Motor neuron (in vitro differentiated cells): ENCODE measurements at places on chromosomes 5 and 9. TPM values are rescaled to one million over a fixed set of nuclear protein-coding genes. Genes with fewer than 3 reads are reported as not detected.
A peak's percentile ranks its signal among the peaks of the same experiment; 100 is the strongest.

Gene CCDC69
- 0.16 and 0.23 TPM in 2 replicates for total RNA-seq

- ATAC-seq = no peak
Observed at GRCh38 chr5:71471193-71471592, 15.7 kb downstream of the BDP1 start.

Gene EPB41L4A
- total RNA-seq = 15.9 and 17.5 TPM in 2 replicates

DNA sequence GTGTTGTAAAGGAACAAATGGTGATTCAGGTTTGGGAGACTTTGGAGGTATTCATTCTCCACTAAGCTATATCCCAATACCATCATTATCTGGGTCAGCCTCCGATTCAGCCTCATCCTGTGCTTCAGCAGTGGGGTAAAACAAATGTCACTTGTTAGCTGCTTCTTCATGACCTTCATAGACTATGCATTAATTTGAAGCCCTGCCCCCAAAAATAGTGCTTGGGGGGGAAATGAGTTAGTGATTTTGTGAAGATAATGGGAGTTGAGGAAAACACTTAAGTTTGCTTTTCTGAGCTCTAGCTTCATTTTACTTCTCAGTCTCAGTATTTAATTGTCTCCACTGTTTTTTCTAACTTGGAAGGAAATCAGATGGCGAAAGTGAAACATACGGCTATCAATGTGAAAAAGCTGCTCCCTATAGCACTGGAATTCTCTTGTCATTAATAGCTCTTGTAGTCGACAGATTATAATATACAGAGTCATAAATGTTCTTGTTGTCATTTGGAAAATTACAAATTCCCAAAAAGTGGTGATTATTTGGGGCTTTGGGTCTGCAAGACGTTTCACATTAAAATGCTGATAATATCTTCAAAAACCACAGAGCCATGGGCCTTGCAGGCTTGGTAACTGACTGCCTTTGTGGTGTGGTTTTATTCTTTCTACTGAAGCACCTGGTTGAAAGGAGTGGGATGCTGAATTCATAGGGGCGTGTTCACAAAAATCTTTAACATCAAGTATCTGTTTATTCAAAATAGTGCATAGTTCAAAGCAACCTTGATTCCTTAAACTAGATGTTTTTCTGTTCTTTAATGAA, 40.0 kb downstream of the PIK3R1 start:
- no peak for ATAC-seq

- ATAC-seq = no peak
Observed at GRCh38 chr5:158910782-158911692, 188.7 kb downstream of the EBF1 start.

- ATAC-seq = no peak
Observed at GRCh38 chr5:169197343-169197742, 103.6 kb downstream of the SLIT3 start.

DNA sequence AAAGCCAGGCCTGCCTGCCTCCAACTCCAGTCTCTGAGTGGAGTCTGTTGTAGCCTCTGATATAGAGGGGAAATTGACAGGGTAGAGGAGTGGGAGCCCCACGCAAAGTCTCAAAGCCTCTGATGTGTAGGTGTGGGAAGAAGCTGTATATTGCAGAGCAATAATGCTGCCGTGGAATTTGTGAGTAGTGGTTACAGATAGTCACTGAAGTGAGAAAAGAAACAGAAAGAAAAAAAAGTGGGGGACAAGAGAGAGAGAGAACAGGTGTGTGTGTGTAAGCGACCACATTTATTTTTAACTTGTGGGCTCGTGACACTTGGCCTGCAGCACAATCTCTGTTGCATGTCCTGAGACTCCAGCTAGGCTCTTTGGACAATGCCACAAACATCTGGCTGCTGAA, 227.8 kb downstream of the NSG2 start:
- ATAC-seq = no peak

DNA sequence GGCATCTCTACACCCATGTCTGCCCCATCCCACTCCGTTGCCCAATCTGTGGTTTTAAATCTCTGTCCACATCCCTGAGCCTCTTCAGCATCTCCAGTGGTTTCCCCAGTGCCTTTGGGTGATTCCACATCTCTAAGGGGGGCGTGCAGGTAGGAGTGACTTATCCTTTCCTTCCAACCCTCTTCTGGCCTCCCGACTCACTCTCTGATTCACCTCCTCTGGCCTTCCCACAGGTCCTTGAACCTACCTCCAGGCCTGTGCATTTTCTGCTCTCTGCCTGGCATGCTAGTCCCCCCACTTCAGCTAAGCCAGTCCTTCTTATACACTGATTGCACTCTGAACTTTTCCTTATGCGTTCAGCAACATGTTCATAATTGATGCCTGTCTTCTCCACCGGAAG, 99.0 kb downstream of the RALGPS1 start:
- ATAC-seq = no peak

DNA sequence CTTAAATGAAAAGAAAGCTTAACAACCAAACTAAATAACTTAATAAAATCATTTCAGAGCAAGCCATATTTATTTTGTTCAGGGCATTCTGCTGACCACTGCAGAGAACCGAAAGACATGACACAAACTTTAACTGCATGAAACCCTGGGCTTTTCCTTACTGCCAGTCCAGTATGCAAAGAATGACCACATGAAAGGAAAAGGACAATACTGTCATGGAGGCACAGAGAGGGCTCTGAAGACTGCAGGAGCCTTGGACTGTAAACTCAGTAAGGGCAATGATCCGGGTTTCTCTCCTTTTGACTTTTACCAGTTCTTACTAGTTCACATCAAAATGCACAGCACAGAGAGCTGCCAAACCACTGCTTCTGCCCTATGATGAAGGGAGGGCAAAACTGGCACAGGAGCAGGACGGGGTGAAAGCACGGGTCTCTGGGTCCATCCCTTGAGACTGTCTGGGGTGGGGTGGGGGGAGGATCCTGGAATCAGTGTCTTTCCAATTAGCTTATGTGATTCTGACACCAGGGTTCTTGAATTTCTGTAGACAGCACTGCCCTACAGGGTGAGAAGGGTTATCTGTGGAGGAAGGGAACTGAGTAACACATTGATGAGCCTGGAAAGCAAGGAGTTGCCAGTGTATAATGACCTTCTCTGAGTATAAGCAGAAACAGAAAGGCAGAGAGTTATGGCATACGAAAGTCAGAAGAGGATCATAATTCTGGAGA, 44.7 kb downstream of the RNF130 start:
- ATAC-seq = peak; percentile 62

Gene LCN10
- 0.75 and 0.81 TPM in 2 replicates for total RNA-seq

Gene TLE1
- total RNA-seq = 77.6 and 91.4 TPM in 2 replicates

Gene SMIM33
- 0.58 and 0.66 TPM in 2 replicates for total RNA-seq

Gene SLC36A2
- 0.05 TPM in 1 of 2 replicates, not detected in the other for total RNA-seq

- no peak for ATAC-seq
Observed at GRCh38 chr9:38107811-38108304, 38.8 kb upstream of the SHB start.

DNA sequence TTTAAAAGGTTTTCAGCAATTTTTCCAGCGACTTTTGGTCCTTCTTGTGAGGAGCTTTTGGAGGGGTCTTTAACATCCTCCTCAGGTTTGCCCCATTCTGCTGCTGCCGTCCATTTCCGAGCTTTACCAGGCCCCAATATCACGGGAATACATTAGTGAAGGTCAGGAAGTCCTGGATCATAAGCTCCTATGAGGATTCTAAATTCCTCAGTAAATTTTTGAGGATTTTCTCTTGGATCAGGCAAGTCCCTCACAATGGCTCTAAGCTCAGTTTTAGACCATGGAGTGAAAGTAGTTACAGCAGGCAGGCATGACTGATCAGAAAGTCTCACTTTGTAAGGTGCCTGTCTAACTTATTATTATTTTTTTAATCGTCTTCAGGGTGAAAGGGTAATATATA, 17.2 kb upstream of the GBGT1 start:
- no peak for ATAC-seq

- ATAC-seq = no peak
Observed at GRCh38 chr9:110073356-110073905, 134.5 kb downstream of the C9orf152 start.

DNA sequence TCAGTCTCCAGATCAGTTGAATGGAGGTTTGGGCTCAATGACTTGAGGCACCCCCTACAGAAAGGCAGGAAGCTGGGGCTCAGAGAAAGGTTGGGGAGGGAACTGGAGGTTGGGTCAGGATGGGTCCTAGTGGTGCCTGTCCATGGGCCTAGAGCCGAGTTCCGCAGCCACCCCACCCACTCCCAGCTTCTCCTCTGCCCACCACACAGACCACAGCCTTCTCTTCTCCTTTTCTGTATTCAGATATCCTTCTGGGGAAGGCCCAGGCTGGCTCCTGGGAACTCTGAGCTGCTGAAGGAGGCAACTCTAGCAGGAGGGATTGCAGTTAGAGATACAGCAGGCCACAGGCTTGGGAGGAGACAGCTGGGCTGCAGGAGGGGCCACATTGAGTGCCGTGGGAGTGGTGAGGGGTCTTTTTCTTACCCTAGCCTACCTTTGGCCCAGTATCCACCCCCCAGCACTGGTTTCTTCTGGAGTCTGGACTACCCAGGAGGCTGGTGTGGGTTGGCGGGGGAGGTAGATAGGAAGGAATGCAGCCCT, 15.4 kb upstream of the PTGS1 start:
- no peak for ATAC-seq

- peak; percentile 91 for ATAC-seq
Observed at GRCh38 chr5:123441408-123441807, 18.2 kb upstream of the CEP120 start.

Gene IFNA13
- total RNA-seq = 0.23 TPM in 1 of 2 replicates, not detected in the other

DNA sequence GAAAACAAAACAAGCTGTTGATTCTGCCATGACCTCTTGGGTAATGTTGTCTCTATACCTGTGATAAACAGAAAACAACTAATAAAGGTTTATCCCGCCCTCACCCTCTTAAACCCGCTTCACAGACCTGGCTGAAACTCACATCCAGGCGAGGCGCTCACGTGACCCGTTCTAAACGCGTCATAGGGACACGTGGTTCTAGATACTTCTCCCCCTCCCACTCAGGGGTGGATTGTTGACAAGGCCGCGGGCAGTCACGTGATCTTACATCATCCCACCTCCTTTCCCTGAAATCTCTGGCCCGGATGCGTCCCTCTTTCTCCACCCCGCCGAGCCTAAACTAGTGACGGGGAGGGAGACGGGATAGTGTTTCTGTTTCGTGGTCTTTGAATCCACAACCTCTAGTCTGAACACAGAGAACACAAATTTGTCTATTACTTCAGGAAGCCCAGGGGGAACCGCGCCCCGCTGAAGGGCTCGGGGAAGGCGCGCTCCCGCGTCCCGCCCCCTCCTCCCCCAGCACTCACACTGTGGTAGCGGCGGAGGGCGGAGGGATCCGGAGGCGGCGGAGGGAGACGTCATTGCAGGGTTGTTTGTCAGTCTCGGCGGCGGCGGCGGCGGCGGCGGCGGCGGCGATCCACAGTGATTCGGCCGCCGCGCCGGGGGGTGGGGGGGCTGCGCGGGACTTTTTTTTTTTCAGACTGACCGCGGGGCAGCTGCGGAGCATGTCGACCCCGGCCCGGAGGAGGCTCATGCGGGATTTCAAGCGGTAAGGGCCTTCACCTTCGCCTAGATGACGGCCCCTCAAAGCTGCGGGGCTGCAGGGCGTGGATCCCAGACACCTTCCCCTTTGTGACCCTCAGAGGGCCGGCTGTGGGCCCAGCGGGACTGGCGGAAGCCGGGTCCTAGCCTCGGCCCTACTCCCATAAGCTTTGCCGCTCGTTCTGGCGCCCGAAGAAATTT, at the start of gene UBE2B:
UBE2B (plus strand) TSS at position 699 of the 963 bp plus-strand sequence; CDS start at position 726, 27 bp downstream.
- ATAC-seq = peak; percentile 75

DNA sequence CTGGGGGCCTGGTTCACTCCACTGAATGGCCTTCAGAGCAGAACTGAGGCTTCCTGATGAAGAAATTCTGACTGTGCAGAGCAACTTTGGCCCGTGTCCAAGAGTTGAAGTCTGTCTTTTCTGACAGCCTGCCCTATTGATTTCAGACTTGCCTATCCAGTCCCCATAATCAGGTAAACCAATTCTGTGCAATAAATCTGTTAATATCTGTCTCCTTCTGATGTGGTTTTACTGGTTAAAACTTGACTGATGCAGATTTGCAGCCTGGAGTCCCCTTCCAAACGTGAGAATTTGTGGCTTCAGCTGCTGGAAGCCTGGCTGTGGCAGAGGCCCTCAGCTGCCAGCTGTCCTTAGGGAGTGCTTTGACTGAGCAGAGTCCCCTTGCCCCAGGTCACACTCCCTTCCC, 283.9 kb upstream of the ANKRD55 start:
- ATAC-seq = peak; percentile 15

DNA sequence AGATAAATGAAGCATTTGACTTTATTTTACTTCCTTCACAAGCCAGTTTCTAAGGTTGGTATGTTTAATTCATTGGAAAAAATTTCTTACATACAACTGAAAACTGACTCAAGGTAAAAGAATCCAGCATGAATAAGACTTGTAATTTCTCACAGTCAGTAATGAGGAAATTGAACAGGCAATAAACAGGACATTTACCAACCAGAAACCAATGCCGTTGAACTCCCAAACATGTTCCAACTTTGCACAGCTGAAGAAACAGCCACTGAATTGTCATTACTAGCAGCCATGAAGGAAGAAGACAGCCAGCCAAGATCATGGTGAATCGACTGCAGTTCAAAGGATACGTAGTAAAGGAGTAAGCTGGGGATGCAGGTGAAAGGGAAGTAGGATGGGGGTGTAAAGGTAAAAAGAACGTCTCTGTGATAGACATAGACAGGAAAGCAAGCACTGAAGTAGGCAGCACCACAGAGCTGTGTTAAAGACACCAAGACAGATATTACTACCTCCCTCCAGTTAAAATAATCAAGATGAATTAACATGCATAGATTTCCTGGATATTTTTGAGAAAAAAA, 21.3 kb upstream of the SLC12A2 start:
- ATAC-seq = no peak

DNA sequence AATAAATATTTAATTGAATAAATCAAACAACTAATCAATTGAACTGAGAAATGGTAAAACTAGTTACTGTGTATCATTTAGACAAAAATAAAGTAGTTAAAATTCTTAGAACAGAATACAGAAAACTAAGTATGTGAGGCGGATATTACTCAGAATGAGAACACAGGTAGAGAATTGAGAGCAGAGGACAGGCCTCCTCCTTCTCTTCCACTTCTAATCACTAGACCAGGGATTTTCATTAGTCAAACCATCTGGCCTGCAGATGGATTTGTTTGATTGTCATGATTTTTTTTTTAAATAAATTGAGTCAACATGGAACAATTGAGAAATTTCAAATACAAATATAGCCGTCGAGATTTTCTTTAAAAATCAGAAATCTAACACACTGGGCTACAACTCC, 198.6 kb upstream of the HMHB1 start:
- no peak for ATAC-seq

- no peak for ATAC-seq
Observed at GRCh38 chr9:135925496-135926133, 18.3 kb upstream of the CAMSAP1 start.

- ATAC-seq = no peak
Observed at GRCh38 chr5:164392531-164392930, 887.1 kb downstream of the MAT2B start.
